GM13977 (cell line): ENCODE measurements at places on chromosomes 4 and X.

GRCh38 chr4:120850018-120850599 lies 72.4 kb downstream of the PRDM5 start:
- no peak for DNase-seq

- peak; percentile 76 for DNase-seq
Observed at GRCh38 chr4:42282081-42282901, 115.0 kb upstream of the SHISA3 start.

DNA sequence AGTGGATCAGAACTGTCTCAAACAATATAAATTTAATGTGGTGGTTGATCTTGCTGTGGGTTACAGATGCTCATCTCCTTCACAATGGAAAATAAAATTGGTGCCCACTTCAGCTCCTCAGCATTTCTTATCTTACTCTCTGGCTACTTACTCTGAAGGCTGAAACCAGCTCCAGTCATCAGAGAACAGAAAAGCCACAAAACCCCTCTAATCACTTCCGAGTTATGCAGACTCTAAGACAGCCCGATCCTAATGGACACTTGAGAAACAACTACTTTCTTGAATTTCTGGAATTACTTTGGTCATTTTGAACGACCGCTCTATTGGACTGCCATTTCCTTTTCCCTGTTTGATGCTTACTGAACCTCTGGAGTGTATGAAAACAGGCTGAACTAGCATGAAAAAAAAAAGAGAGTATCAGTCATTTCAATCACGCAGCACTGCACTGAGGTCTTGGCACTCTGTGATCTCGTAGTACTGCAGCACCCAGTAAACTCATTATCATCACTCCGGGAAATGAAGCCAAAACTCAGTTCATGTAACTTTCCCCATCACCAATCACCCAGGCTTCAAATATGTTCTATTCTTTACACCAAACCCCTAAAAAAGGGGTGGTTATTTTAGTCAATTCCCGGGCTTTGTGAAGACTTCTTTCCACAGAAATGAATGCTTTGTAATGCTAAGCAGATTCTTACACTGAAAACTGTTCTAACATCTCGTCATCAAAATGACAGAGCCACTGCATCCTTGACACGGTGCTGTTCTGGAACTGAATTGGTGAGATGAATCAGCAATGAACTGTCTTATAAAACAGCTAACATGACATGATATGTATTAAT lies 54.5 kb downstream of the TSPAN5 start:
- no peak for DNase-seq

DNA sequence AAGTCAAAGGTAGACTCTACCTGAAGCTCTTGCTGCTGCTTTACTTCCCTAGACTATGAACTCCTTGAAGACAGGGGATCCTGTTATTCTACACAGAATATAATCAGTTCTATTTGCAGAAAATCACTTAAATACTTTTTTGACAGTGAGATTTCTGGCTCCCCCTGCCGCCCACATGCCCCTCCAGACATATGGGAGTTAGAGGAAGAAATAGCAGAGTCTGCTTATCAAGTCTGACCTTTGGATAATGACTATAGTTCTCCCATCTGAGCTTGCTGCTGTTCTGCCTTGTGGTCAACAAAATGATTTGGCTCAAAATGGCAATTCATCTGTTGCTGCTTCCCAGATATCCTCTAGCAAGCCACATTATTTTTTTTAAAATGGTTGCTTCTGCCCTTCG lies 101.1 kb downstream of the ENOX2 start:
- DNase-seq = no peak

- DNase-seq = no peak
Observed at GRCh38 chrX:53251307-53251706, 26.3 kb upstream of the KDM5C start.

- DNase-seq = no peak
Observed at GRCh38 chr4:99293357-99293756, 2.6 kb upstream of the ADH1A start.

DNA sequence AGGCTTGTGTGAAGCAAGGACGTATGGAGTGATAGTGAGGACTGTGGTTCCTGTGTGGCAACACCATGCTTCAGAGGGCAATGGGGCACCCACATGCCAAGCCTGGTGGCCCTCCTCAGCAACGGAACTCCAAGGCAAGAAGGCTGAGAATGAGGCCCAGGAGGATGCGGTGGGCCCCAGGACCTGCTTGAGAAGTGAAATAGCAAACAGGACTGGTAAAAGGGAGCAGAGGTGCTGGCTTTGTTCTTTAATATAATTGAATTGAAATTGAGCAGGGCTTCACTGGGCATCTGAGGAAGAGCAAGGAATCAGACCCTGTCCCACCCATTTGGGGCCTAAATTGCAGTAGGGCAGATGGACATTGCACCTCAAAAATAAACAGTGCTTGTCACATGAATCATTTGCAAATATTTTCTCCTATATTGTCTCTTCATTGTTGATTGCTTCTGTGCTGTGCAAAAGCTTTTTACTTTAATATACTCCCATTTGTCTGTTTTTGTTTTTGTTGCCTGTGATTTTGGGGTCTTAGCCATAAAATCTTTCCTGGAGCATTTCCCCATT lies 2.3 kb downstream of the TMEM187 start:
- DNase-seq = no peak

DNA sequence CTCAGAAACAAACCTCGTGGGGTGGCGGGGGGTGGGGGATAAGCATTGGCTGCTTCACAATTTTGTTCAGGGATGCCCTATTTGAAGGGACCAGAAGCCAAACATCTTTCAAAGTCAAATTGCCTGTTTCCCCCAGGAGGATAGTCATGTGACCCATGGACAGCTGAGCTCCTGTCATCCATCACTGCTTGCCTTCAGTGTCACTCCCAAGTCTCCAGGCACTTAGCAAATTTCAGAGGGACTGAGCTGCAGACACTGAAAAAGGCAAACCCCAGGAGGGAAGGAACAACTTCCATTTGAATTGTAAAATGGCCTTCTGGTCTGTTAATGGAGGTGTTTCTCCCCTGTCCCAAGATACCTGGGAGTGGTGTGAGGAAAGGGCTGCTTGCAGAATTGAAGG lies 73.4 kb downstream of the FRMPD3 start:
- no peak for DNase-seq

DNA sequence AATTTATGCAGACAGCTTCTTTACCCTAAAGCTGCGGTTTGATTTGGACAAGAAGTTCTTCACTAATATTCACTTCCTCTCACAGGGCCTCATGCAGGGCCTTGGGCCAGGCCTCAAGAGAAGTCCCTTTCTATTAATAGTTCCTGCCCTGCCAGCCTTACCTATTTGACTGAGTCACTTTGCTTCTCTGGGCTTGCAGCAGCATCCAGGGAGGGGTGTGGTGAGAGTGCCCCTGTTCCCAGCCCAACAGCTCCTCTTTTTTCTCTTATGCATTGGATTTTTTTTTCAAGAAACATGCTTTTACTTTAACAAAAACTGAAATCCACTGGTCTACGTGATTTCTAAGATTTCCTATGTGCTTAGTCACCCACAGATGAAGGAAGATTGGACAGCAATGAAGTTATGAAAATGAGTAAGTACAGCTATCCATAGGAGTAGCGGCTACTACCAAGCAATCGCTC lies 26.7 kb downstream of the FAM156B start:
- DNase-seq = peak; percentile 22
